ENCODE measurements at places on chromosomes 2 and 18.

DNA sequence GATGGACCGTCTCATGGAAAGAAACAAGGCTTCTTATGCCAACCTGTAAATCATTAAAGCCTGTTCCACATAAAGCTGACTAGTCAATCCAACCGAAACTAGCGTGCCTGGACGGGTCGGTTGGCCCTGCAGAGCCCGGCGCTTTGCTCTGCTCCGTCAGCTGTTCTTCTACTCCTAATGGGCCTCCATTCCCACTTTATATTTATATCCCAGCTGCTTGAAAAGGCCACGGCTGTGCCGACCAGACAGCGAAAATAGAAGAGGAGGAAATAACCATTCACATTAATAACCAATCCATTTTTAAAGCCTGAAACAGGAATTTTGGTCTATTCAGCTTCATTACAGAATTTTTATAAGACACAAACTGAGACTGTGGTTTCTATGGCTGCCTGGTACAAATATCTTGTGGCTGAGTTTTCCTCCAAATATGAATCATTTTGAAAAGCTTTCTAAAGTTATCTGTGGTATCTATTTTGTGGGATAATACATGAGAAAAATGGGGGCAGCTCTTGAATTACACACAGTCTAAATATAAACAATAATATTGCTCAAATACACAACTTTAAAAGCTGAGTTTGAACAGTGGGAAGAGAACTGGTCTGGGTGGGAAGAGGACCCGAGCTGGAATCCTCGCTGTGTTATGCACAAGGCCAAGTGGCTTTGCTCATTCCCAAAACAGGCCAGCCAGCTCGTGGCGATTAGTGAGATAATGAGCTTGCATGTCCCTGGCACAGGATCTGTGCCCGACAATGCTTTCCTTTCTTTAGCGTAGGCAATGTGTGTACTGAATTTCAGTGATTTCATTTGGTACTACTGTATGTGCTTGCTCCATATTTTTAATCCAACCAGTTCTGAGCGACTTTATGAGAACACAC lies 10.5 kb upstream of the FAM124B start:
- no peak for DNase-seq

DNA sequence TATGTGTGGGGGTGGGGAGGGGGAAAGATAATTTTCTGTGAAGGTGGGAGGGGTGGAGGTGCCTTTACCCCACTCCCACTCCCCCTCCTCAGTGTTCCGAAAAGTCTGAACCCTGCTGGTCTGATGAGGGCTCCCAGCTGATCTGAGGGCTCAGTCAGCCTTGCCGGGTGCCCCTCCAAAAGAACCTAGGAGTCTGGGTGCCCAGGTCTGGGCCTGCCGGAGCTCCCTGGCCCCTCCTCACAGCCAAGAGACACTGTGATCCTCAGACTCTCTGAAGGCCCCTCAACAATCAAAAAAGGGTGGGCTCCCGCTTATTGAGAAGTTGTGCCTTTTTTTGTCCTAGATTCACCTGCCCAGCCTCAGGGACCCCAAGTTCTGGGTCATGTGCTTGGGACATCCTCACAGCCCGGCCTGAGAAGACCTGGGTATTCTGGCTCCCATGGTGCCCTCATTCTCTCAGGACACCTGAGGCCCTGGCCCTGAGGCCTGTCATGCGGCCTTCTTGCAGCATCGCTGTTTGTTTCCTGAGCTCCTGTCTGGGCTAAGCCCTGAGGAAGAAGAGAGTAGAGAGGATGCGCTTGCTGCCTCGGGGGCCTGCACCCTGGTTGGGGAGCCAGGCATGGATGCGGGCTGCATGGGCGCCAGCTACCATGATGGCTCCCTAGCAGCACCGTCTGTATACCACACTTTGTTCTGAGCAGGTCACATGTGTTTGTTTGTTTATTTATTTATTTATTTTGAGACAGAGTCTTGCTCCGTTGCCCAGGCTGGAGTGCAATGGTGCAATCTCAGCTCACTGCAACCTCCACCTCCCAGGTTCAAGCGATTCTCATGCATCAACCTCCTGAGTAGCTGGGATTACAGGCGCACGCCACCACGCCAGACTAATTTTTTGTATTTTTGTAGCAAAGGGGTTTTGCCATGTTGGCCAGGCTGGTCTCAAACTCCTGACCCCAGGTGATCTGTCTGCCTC lies 44.0 kb downstream of the SDC1 start:
- DNase-seq, result no peak

GRCh38 chr2:167196461-167197252 lies 308.4 kb downstream of the XIRP2 start:
- DNase-seq, result no peak

DNA sequence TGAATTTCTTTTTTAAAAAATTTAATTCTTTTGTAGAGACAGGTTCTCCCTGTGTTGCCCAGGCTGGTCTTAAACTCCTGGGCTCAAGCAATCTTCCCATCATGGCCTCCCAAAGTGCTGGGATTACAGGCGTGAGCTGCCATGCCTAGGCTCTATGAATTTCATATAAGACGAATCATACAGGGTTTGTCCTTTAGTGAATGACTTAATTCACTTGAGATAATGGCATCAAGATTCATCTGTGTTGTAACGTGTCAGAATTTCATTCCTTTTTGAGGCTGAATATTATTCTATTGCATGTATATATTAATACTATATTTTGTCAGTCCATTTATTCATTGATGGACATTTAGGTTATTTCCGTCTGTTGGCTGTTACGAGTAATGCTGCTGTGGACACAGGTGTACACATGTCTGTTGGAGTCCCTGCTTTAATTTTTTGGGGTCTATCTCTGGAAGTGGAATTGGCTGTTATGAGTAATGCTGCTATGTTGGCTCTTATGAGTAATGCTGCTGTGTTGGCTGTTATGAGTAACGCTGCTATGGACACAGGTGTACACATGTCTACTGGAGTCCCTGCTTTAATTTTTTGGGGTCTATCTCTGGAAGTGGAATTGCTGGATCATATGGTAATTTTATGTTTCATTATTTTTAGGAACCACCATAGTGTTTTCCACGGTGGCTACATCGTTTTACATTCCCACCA lies 210.6 kb downstream of the CAMKMT start:
- DNase-seq, result no peak

DNA sequence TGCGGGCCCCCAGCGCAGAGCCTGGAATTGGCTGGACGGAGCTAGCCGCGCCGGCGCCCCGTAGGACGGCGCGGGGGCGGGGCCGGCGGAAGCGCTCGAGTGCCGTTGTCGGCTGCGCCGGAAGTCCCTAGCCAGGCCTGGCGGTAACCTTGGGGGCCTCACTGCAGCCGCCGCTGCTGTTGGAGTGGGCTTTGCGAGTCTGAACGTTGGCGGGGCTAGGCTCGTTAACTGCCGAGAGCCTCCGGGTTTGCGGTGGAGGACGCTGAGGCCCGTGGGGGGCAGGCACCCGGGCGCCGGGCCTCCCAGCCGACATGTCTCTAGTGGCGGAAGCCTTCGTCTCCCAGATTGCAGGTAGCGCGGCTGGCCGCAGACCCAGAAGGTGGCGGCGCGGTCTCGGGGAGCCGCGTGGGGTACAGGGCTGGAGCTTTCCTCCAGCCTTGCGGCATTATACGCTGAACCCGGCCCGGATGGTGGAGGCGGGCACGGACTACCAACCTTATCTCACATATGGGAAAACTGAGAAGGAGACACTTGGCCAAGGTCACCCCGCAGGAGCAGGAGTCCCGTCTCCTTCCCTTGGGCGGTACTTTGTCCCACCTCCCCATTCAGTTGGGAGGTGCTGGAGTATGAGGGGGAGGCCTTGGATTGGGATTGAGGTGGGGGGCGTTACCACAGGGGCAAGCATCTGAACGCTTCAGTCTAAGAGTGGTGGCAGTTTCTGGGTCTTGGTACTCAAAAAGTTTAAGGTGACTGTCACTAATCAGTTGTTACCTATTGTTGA lies at the start of gene MTX2:
MTX2 (plus strand) TSS at position 124 of the 781 bp plus-strand sequence; CDS start at position 312, 188 bp downstream.
- peak; percentile 89 for DNase-seq

GRCh38 chr2:128410758-128411215 lies 92.1 kb upstream of the HS6ST1 start:
- DNase-seq, result no peak

DNA sequence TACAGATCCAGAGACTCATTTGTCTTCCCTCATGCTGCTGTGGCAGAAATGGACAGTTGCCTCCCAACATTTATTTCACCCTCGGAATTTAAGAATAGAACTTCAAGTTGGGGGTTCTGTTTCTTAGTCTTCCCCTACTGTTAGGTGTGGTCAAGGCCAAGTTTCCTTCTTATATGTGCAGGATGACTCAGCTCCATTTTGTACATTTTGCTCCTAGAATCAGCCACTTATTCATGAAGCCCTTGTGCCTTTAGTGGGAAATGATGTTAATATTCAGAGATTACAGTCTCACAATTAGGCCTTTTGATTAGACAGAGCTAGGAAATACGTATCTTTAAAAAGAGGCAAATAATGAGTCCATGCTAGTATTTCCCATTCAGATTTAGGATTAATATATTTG lies 46.2 kb upstream of the ELOA2 start:
- no peak for DNase-seq

DNA sequence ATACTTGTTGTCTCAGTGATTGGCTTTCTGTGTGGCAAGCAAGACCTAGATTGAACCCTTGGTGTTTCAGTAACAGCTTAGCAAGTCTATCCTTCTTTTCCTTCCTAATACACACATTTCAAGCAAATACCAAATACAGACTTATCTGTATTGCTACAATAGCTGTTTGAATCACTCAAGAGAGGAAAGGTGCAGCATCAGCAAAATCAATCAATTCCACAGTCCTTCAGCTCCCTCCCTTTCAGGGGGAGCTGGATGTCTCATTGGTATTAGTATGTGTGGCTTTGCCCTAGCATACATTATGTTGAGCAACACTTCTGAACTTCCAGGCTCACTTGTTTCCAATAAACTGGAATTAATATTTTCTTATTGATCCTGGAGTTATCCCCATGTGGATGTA lies 323.1 kb downstream of the TMX3 start:
- DNase-seq, result no peak

DNA sequence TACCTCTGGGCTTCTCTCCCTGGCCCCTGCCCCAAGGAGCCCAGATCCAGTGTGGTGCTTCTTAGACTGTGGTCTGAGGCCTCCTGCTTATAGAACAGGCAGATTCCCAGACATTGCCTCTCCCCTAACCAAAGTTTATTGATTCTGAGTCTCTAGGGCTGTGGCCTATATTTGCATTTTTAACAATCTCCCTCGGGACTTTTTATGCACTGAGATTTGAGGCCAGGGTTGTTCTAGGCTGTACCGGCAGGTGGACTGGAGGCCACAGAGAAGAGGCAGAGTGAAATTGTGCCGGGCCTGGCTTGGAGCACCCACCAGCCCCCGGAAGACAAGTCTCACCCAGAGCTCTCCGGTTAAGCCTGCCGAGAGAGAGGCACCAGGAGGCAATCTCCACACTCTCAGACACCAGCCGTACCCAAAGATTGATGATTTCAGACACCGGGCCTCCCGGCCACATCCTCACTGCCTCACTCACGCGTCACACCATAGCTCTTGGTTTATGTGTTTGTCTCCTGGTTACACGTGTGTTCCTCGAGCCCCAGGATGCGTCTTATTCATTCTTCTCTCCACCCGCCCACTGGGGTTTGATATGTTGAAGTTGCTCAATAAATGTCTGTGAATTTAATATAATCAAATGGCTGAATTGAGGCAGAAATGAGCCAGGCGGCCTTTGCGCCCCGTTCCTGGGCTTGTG lies 203.7 kb downstream of the KLHL29 start:
- DNase-seq, result no peak

- no peak for DNase-seq
These were observed 7.1 kb upstream of the ZFP36L2 start for GRCh38 chr2:43233218-43234212.

- no peak for DNase-seq
These were observed 149.9 kb downstream of the RBM43 start for GRCh38 chr2:151111599-151112278.

GRCh38 chr2:234388591-234388990 lies 108.3 kb downstream of the ARL4C start:
- DNase-seq, result no peak

DNA sequence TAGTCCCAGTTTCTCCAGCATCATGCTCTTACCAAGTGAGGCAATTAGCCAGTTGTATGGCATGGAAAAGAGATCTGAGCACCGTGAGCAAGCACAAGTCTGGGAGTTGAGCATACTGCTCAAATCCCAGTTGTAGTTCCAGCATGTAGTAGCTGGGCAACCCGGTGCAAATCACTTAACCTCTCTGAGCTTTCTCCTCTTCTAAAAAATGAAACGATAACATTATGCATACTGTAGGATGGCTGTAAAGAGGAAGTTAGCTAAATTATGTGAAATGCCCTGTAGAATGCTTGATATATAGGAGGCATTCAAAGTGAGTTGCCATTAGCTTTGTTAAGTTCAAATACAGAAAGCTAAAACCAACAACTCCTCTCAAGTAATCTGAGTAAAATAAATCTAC lies 164.0 kb upstream of the ZEB2 start:
- DNase-seq, result no peak

DNA sequence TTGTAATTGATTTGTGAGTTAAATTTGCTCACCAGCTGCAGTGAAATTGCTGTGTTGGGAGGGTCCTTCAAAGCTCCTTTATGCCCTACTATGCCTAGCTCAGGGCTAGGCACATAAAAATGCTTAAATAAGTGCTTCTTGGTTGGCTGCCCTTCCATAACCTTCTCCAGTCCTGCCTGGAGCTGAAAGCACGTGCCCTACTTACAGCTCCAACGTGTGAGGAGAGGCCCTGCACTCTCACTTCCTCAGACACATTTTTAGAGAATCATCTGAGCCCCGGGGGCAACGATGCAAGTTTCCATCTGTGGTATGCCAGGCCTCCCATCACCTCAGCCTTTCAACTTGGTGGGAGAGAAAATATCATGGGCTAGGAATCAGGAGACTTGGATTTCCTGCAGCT lies 202.7 kb downstream of the BCL11A start:
- DNase-seq, result no peak

- no peak for DNase-seq
These were observed 80.0 kb upstream of the ZNF532 start for GRCh38 chr18:58784601-58785137.

- no peak for DNase-seq
These were observed 5.6 kb upstream of the SMAD7 start for GRCh38 chr18:48956356-48956755.

DNA sequence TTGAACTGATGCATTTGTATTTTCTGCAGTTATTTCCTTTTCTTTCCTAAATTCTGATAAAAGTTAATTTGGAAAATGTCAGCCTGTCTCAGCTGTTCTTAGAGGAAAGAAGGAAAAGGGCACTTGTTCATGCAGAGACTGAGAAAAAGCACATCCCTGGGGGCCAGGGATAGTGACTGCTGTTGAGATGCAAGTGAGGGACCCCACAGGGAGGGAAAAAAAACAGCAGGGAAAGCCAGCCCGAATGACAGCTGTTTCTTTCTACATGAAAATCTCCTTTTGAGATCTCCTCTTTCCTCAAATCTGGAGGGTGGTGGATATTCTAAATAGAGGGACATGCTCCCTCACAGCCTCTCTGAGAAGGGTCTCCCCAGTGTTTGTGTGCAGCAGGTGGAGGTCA lies 14.0 kb upstream of the MTA3 start:
- no peak for DNase-seq

Measured in K562 (cell line).